ENCODE measurements at places on chromosomes 3 and 15.
A peak's percentile ranks its signal among the peaks of the same experiment; 100 is the strongest.

DNA sequence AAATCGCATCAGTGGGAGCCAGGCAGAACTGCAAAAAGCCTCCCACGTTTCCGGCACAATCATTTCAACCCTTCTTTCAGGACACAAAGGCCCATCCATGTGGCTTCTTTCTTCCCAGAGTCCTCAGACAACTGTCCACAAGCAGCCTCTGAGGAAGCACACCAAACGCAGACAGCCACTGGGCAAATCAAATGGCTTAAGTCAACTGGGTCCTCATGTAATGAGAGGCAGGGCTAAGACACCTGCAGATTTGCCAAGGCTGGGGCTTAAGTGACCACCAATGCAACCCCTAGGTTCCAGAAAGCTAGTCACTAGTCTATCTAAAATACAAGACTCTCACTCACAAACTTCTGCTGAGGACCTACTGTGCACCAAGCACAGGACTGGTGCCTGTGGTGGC, 8.0 kb downstream of the OSBPL10 start:
- DNase-seq = no peak

DNA sequence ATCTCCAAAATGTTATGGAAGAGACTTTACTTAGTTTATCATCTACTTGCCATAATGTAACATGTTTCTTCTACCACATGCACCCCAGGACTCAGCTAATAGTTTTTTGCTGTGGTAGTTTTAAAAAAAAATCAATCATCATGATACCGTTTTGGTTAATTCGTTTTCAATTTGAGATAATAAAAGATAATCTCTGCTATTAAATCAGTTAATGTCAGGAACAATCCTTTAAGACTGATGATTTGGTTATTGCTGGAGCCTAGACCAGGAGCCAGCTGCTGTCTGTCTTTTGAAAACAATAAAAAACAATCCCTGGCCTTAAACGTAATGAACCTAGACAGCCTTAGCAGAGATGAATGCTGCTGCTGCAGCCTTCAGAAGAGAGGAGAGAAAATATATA, 403.7 kb downstream of the OXSM start:
- no peak for DNase-seq

DNA sequence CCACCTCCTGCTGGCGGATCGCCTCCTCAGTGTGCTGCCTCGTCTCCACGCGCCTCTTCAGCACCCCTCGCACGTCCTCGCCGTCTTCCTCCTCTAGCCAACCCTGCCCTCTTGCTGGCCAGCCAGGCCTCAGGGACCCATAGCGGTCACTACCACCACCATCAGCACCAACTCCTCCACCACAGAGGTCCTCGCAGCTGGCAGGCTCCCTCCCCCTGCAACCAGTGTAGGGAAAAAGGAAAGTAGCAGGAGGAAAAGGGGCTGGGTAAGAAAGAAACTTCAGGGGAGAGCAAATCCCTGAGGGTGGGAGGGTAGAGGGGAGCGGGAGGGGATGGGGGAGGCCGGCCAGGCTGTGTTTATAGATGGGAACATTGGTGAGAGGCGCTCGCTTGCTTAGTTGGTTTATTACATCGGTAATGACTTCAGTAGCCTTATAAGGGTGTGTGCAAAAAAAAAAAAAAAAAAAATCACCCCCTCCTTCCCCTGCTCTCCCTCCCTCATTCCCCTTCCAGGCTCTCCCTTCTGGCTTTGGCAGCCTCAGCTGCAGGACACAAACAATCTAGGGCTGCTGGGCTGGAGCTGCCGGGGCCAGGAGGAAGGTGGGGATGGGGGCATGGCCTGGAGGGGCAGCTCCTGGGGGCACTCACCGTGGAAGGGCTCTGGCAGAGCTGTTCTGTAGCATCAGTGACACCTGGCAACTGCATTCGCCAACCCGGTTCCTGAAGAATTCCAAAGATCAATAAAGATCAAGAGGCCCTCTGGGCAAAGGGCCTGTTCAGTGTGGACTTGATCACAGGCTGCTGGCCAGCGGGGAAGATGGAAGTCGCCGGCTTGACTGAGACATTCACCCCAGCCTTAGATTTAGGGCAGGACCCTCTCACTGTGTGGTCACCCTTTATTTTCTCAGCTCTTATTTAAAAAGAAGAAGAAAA, 116.2 kb upstream of the HACD2 start:
- DNase-seq = no peak

GRCh38 chr3:195212033-195212748, 58.8 kb downstream of the XXYLT1 start:
- DNase-seq = no peak

GRCh38 chr3:169581633-169582032, 81.9 kb downstream of the MECOM start:
- DNase-seq = no peak

GRCh38 chr3:60890226-60890625, 361.0 kb downstream of the FHIT start:
- no peak for DNase-seq

DNA sequence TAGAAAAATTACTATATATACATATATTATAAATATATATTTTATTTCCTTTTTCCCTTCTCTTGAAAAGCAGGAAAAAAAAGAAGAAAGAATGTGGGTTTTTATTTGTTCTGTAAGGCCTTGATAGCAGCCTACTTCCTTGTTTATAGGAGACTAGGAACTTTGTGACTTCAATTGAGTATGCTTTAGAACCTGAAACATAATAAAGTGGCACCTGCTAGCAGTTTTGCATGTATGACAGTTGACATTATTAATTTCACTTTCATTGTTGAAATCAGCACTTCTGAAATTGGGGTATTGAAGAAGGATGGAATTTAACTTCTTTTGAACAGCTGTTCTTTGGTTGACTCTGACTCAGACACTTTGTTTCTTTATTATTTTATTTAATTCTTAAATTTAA, 56.9 kb downstream of the GLCE start:
- no peak for DNase-seq

- no peak for DNase-seq
These were observed 84.9 kb upstream of the PSMD6 start for GRCh38 chr3:64108231-64108630.

- no peak for DNase-seq
These were observed 98.0 kb upstream of the SLC6A6 start for GRCh38 chr3:14304101-14305045.

GRCh38 chr3:73729969-73730440, 105.3 kb upstream of the PDZRN3 start:
- no peak for DNase-seq

GRCh38 chr15:73139744-73140553, 87.7 kb downstream of the NEO1 start:
- DNase-seq = no peak

DNA sequence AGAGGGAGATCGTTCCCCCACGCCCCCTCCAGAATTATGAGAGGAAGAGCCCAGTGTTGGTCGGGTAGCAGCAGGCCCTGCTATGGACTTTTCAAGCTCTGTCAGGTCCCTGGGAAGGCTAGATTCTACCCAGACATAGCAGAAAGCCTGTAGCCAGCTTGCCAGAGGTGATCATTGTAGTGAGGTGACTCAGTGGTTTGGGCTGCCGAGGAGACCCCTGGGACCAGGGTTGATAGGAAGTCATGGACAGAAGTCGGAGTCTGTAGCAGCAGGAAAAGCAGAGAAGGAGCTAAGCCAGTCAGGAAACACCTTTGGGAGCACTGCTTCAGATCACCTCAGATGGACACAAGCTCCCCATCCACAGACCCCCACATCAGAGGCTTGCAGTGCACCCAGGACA, 67.7 kb downstream of the CCNL1 start:
- no peak for DNase-seq

DNA sequence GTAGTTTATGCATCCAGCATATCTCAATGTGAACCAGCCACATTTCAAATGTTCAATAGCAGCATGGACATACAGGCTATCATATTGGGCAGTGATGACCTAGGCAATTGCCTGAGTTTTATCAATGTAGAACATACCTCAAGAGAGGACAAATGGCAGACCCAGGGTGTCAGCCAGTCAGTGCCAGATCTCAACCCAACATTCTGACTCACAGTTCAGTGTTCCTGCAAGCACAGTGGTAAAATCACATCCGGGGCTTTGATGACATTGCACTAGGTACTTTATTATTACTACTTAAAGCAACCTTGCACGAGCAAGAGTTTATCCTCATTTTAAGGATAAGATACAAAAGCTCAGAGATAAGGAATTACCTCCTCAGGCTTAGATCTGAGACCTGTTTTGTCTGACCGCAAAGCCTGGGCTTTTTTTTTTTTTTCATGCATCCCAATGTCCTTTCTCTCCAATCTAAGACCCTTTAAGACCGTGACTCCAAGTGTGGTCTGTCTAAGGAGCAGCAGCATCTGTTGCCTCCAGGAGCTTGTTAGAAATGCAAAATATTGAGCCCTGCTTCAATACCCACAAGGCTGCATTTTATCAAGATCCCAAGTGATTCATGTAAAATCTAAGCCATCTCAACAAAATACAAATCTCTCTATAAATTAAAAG, 60.1 kb downstream of the SLC12A1 start:
- DNase-seq = no peak

- DNase-seq = no peak
These were observed 116.2 kb downstream of the SUCNR1 start for GRCh38 chr3:151989621-151990020.

GRCh38 chr15:60859996-60860494, 369.1 kb downstream of the RORA start:
- DNase-seq = no peak

DNA sequence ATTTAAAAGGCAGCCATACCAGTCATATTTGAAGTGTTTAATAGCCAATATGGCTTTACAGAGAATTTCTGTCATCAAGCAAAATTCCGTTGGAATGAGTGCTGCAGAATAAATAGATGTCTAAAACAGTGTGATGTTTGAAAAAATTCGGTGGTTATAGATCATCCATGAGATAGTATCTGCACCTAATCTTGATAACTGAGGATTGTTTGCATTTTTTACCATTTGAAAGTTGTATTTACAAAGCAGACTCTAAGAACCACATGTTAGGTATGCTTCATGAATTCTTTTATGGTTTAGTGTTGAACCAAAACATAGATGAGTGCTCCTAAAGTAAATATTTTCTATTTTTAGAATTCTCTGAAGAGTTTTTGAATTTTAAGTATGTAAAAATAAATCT, 476.1 kb downstream of the NAALADL2 start:
- DNase-seq = no peak

DNA sequence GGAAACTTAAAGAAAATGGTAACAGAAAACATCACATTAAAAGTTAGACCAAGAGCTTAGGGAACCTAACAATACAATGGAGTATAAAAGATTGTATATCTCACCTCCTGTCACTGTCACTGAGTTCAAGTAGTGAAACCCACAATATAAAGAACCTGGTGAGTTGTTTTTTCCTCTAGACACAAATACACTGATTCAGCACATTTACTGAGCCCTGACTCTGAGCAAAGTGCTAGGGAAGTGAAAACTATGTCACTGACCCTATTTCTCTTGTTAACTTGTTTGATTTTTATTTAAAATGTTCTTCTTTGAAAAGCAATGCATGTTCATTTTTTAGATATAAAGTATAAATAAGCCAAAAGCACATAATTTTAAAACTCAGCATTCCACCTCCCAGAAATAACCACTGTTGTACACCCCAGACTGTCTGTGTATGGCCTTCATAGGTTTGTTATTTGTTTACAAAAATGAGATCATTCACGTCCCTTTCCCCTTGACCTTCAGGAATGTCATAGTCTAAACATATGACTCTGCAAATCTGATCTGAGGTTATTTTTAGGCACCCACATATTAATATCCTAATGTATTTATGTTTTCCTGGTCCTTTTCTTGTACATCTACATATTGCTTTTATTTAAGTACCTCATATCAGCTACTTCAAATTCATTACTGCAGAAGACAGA, 69.2 kb upstream of the CSTA start:
- DNase-seq = no peak

DNA sequence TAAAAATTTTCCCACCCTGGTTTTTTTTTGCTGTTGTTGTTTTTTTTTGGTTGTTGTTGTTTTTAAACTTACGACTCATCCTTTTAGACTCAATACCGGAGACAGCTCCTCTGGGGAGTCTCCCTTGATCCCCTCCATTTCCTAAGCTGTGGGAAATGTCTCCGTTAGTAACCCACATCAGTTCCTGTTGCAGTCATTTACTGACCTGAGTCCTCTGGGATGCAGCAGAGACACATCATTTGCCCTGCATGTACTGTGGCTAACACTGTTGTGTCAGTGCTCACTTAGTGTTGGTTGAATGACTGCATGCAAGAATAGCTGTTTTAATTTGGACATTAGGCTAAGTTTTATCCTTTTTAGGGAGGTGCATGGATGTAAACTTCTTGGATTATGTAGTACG, 83.8 kb downstream of the MBNL1 start:
- DNase-seq = no peak

- DNase-seq = no peak
These were observed 39.4 kb upstream of the IDH2 start for GRCh38 chr15:90141646-90142045.

- DNase-seq = no peak
These were observed 204.6 kb downstream of the NR2F2 start for GRCh38 chr15:96535148-96535547.

DNA sequence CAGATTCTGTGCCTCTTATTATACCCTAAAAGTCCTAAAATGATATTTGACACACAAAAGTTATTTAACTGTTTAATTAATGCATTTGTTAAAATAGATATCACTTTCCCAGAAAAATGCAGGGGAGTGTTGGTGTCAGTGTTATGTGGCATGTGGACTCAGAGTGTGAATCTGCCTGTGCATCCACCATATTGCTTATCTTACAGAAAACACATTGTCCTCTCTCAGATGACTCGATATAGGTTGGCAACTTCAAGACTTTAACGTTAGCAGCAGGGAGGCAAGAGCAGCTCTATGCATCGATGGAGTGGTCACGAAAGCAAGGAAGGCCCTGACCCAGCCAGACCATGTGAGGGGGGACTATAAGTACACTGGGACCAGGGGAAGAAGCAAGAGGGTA, 165.4 kb upstream of the DCBLD2 start:
- no peak for DNase-seq

- no peak for DNase-seq
These were observed 31.1 kb upstream of the IL16 start for GRCh38 chr15:81165535-81165934.

DNA sequence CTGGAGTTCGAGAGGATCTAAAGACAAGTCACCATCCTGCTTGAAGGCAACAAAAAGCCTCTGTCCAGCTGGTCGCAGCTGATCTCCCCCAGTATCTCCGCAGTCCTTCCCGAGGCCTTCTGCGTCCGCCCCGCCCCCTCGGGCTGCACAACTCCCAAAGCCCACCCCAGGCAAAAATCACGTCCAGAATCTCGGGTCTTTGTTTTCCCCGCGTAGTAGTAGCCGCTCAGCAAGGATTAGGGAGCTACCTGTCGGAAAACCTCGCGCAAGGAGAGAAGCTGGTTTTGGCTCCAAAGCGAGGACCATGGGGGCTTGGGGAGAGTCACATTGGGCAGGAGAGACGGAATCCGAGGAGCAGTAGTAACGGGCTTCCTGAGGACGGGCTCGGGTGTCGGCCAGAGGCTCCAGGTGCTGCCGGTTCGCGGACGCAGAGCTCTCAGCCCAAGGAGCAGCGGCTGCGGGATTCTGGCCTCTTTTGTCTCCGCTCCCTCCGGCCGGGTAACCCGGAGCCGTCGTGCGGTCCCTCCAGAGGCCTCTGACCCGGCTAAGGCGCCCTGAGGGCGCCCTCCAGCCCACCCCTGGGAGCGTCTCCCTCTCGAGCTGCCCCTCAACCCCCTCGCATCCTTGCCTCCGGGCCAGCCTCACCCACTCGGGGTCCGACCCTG, 401 bp downstream of the ZSCAN29 start:
- DNase-seq = peak; percentile 6

- DNase-seq = no peak
These were observed 7.2 kb upstream of the SEC22A start for GRCh38 chr3:123194552-123194951.
